CD8-positive, alpha-beta memory T cell (primary cell): ENCODE measurements at places on chromosomes 3 and 15.

- DNase-seq, result no peak
These were observed 5.2 kb downstream of the ACTC1 start for GRCh38 chr15:34790121-34790520.

DNA sequence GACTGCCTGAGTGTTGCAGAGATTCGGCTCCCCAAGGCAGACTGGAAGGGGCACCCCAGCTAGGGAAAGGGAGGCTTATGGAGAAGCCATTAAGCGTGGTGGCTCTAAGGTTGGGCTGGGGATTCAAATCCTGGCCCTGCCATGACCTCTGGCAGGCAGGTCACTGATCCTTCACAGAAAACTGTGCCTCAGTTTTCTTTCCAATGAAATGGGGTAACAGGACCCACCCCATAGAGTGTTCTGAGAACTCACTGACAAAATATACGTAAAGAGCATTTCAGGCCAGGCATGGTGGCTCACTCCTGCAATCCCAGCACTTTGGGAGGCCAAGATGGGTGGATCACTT, 34.6 kb downstream of the DNASE1L3 start:
- DNase-seq, result no peak

DNA sequence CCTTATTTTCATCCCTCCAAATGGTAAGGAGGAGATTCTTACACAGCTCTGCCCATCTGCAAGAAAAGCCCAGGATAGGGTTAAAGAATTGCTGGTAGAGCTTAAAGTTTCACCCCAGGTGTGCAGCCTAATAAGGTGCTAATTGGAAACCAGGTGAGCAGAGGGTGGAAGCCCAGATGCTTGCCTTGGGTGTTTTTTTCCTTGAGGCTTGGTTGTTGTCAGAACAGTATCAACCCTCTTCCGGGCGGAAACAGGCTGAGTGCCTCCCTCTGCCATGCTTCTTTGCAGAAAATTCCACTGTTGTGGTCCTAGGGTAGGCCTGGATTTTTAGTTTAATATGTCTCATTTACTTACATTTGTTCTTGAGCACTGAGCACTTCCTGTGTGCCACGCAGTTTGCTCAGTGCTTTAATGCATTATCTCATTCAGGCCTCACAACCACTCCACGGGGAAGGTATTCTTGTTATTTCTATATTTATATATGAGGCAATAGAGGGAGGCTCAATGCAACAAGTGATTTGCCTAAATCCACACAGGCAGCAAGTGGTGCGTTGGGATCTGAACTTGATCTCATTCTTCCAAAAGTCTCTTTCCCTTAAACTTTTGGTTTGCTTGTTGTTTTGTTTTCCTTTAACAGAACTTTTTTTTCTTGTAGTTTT, 115.0 kb upstream of the LRIG1 start:
- DNase-seq, result no peak

DNA sequence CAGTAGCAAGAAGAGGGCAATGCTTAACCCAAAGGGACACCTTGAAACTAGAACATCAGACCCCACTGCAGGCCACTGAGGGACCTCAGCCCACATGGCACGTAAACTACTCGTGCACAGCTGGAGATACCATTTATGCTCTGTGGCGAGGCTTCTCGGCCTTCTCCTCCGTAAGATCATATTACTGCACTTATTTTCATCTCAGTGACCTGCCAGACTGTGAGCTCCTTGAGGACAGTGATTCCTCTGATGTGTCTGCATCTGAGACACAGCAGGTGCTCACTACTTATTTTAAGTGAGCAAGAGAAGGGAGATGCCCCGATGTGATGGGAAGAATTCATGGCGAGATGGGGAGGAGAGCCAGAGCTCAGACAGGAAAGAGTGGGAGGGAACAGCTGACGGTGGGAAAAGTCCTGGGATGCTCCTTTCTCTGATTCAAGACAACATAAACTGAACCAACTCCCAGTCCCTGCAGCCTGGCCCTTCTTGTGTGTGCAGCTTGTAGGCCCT, 137.6 kb downstream of the RPLP1 start:
- no peak for DNase-seq

- no peak for DNase-seq
These were observed 98.9 kb downstream of the RPLP1 start for GRCh38 chr15:69551391-69552056.

DNA sequence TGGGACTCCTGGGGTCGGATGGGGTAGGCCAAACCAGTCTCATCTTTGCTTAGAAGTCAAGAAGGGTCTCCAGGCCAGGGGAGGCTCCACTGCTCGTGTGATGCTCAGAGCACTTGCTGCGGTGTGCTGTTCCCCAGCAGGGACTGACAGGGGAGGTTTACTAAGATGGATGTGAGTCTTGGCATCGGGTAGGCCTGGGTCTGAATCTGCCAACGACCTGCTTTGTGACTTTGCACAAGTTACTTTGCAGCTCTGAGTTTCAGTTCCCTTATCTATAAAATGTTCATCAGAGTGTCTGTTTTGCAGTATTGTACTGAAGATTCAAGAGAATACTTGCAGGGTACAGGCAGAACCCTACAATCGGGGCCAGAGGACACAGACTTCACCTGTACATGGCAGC, 17.3 kb upstream of the CDCP1 start:
- no peak for DNase-seq

GRCh38 chr3:126351771-126352475, 5.3 kb downstream of the KLF15 start:
- DNase-seq, result no peak

GRCh38 chr3:194198938-194199337, 63.0 kb downstream of the HES1 start:
- DNase-seq, result no peak

DNA sequence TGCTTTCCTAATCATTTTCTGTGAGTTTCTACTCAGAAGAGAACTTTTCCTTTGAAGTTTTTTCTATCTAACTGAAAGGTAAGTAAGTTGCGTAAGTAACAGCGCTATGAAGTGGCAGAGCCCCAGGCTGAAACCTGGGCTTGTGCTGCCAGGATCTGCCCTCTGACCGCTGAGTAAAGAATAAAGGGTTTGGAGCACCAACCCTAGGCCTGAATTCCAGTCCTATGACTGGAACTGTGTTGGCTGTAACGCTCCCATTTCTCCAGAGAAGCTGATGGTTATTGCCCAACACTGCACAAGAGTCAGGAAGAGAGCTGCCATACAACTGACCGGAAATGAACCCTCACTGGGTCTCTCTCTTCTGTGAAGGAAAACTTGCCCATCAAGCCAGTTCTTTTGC, 87.0 kb downstream of the FOXB1 start:
- no peak for DNase-seq
